ENCODE measurements at places on chromosomes 5 and 9.

- DNase-seq, result peak; percentile 52
Measured at GRCh38 chr5:14155075-14155474, 11.9 kb downstream of the TRIO start.

- no peak for DNase-seq
Measured at GRCh38 chr5:9148242-9148641, 397.6 kb downstream of the SEMA5A start.

DNA sequence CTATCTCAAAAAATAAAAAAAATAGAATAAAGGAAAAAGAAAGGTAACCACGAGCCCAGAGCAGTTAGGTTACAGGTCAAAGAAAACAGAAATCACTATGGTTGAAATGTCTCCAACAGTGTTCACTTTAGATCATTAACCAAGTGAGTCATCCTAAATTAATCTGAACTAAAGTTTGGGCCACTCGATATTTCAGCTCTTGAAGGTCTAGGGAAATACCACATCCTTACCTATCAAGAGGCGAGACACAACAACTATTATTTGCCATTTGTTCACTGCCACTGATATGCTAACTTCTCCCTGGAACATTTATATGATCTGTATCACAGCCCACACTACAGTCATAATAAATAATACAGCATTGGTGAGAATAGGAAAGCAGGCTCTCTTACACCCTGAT, 111.3 kb upstream of the NR5A1 start:
- DNase-seq, result no peak

GRCh38 chr5:41641621-41642020, 131.2 kb upstream of the PLCXD3 start:
- DNase-seq, result no peak

DNA sequence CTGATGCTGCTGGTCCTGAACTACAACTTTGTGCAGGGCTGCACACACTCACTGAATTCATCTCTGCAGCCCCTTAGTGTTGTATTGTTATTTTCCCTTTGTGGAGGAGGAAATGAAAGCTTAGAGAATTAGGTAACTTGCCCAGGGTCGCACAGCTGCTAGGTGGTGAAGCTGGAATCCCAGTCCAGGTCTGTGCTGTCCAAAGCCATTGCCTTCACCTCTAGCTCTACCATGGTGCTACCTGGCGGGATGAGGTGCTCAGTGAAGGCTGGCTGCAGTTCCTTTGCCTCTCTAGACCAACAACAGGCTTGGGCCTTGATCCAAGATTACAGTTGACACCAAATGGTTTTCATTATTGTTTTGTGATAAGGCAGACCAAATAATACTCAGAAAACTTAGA, 177.8 kb upstream of the PITX1 start:
- DNase-seq, result no peak

GRCh38 chr9:7802666-7803065, 3.1 kb upstream of the DMAC1 start:
- DNase-seq, result peak; percentile 9

DNA sequence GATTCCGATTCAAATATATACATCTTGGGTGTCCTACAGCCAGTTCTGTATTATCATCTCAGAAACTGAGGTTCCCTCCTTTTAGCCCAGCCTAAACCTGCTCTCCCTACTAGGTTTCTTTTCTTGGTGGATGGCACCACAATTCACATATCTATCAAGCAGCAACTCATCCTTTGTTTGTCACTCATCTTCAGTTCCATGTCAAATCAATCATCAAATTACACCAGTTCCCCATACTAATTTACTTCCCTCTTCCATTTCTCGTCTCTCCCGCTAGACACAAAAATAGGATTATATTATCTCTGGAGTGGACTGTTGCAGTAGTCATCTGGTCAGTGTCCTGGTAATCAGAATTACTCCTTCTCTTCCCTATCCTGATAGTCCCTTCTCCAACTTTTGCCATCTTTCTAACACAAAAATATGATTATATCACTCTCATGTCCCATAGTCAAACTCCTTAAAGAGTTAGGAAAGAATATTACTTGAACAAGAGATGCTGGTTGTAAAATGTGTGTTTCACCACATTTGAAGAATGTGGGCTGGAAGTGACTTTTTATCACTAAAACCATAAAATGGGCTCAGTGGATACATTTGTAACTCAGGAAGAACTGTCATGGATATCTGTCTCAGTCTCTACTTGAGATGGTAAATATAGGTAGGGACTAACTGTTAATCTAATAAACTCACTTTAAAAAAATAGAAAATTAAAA, 69.1 kb upstream of the RICTOR start:
- peak; percentile 79 for DNase-seq

GRCh38 chr9:137266585-137267453, 10.7 kb upstream of the TOR4A start:
- no peak for DNase-seq

- peak; percentile 35 for DNase-seq
Measured at GRCh38 chr5:124951661-124952060, 205.2 kb upstream of the ZNF608 start.

GRCh38 chr9:125119643-125120286, 23.6 kb downstream of the SCAI start:
- peak; percentile 11 for DNase-seq

GRCh38 chr9:10917001-10917400, 304.2 kb upstream of the PTPRD start:
- no peak for DNase-seq

- no peak for DNase-seq
Measured at GRCh38 chr5:25554077-25554476, 909.3 kb upstream of the CDH10 start.

DNA sequence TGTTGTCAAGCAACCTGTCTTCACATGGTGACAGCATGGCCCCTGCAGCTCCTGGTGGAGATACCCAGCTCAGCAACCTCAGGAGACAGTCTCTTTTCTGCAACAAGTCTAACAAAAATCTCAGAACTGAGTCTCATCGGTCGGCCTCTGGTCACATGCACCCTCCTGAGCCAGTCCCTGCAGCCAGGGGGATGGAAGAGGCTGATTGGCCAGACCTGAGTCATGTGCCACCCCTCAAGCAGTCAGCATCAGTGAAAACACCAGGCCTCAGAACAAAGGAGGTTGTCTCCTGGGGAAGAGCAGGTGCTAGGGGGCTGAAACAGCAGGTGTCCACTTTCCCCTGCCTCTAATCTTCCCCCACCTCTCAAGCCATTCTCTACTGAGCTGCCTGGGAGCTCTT, 54.4 kb downstream of the SMIM23 start:
- DNase-seq, result no peak

GRCh38 chr5:173456751-173457171, 128.5 kb upstream of the STC2 start:
- no peak for DNase-seq

DNA sequence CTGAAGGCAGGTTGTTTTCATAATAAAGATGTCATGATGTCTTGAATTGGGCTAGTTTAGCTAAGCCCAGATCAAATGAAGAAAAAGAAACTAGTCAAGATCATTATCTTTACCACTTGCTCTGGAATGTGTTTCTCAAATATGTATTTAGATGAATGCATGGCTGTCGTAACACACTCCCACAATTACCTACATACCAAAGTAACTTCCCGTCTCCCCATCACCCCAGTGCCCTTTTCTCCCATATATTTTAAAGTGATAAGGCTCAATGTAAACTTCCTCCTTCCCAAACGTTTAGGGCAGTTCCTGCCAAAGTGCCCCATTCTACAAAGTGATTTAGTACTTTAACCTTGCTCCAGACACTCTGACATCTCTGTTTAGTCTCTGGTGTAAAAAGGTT, 61.4 kb downstream of the SLC1A3 start:
- DNase-seq, result no peak

- DNase-seq, result peak; percentile 21
Measured at GRCh38 chr5:60826653-60827052, 17.4 kb downstream of the ELOVL7 start.

GRCh38 chr5:139378941-139379361, 4.1 kb downstream of the SLC23A1 start:
- DNase-seq, result no peak

Measured in inflammatory macrophage treated with lipopolysaccharide for 4 hours (primary cell).